ENCODE measurements at places on chromosomes 13 and 19. TPM values are rescaled to one million over a fixed set of nuclear protein-coding genes. Genes with fewer than 3 reads are reported as not detected.
A peak's percentile ranks its signal among the peaks of the same experiment; 100 is the strongest.

Gene METTL21C
- total RNA-seq, result not detected

GRCh38 chr19:5880604-5881078 lies 10.3 kb upstream of the FUT5 start:
- no peak for DNase-seq
- H3K36me3 ChIP-seq, result no peaks in the 10 kb centered on the region

GRCh38 chr13:46401432-46401831 lies 14.4 kb upstream of the RUBCNL start:
- DNase-seq, result no peak
- no peak overlapping the region for H3K27ac ChIP-seq
- no peaks in the 10 kb centered on the region for H3K36me3 ChIP-seq
- no peaks in the 10 kb centered on the region for H3K4me1 ChIP-seq

- no peaks in the 10 kb centered on the region for H3K36me3 ChIP-seq
- no peak overlapping the region for H3K4me3 ChIP-seq
- no peak overlapping the region for H3K27ac ChIP-seq
- no peak for DNase-seq
- no peaks in the 10 kb centered on the region for H3K4me1 ChIP-seq
Observed at GRCh38 chr13:58598241-58598640, 966.7 kb downstream of the PCDH17 start.

DNA sequence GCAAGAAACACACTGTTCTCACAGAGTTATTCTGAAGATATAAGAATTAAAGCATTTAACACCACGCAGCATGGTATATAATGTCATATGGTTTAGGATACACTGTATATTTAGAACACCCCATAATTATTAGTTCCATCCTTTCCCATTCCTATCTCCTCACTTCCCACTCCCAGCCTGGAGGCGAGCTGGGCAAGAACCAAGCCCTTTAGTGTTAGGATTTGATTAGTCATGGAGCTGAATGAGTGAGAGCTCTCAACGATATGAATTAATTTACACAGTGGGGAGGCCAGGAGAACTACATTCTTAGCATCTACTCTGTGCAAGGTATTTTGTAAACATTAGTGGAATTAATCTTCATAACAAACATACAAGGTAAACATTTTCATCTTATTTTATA lies 934.3 kb downstream of the DIAPH3 start:
- H3K36me3 ChIP-seq, result no peaks in the 10 kb centered on the region
- H3K4me3 ChIP-seq, result no peak overlapping the region
- no peaks in the 10 kb centered on the region for H3K27me3 ChIP-seq

DNA sequence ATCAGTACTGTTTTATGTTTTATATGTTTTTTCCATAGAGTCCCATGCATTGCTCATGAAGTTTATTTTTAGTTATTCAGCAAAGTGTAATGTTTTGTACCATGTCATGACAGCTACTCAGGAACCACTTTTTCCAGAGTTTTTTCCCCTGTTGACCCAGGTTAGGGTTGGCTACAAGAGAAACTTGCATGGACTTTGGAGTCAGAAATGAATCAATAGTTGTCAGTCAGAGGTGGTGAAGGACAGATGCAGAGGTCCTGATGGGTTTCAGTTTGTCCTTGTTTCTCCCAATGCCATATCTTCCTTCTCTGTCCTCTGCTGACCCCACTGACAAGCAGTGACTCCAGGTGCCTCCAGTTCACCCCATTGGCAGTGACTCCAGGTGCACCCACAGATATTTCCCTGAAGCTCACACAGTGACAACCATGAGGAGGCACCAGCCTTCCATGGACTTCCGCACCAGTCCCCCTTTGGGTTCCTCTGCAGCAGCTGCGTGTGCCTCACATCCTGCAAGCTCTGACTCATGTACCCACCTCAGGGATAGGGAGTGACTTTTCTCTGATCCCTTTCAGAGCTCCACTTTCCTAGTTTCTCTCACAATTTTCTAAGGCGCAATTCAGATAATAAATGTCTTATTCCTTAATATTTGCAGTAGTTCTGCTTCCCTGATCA lies 92.1 kb downstream of the AKAP11 start:
- no peak overlapping the region for H3K27ac ChIP-seq
- no peak for DNase-seq
- no peak overlapping the region for H3K4me3 ChIP-seq
- no peaks in the 10 kb centered on the region for H3K27me3 ChIP-seq
- H3K4me1 ChIP-seq, result no peaks in the 10 kb centered on the region

- no peaks in the 10 kb centered on the region for H3K27me3 ChIP-seq
- H3K4me3 ChIP-seq, result no peak overlapping the region
- H3K27ac ChIP-seq, result no peak overlapping the region
- peak; percentile 26 for DNase-seq
- H3K4me1 ChIP-seq, result no peaks in the 10 kb centered on the region
Observed at GRCh38 chr13:73835138-73835721, 299.0 kb downstream of the KLF12 start.

All from K562 (cell line).